ENCODE measurements at places on chromosomes 2 and 18. TPM values are rescaled to one million over a fixed set of nuclear protein-coding genes. Genes with fewer than 3 reads are reported as not detected.

The BOK gene
- 35.1 TPM for total RNA-seq

The NFATC1 gene
- total RNA-seq, result 1.4 TPM

The ZNF519 gene
- 33.4 TPM for total RNA-seq

The VWC2L gene
- total RNA-seq, result 30.0 TPM

The GPBAR1 gene
- total RNA-seq, result not detected

The PROC gene
- total RNA-seq, result 0.92 TPM

The PROKR1 gene
- 1.8 TPM for total RNA-seq

The LIMS4 gene
- total RNA-seq, result not detected

The ST8SIA5 gene
- total RNA-seq, result 7.8 TPM

The ABCG5 gene
- 0.23 TPM for total RNA-seq

The DNAJC5G gene
- total RNA-seq, result 0.23 TPM

The LYG1 gene
- total RNA-seq, result 0.46 TPM

The CFAP65 gene
- total RNA-seq, result 2.3 TPM

The GREB1L gene
- 11.1 TPM for total RNA-seq

The HSPE1 gene
- 93.7 TPM for total RNA-seq

The FRZB gene
- 5.5 TPM for total RNA-seq
